ENCODE measurements at places on chromosomes 1 and 21.

GRCh38 chr1:33898406-33898805, 34.5 kb downstream of the HMGB4 start:
- no peak for DNase-seq

- no peak for DNase-seq
Measured at GRCh38 chr1:204464701-204465100, 29.9 kb downstream of the PIK3C2B start.

- no peak for DNase-seq
Measured at GRCh38 chr1:29438991-29439390, 202.7 kb downstream of the PTPRU start.

GRCh38 chr1:100343897-100344296, 8.4 kb upstream of the CDC14A start:
- no peak for DNase-seq

- no peak for DNase-seq
Measured at GRCh38 chr21:45168522-45168921, 94.1 kb downstream of the ADARB1 start.

DNA sequence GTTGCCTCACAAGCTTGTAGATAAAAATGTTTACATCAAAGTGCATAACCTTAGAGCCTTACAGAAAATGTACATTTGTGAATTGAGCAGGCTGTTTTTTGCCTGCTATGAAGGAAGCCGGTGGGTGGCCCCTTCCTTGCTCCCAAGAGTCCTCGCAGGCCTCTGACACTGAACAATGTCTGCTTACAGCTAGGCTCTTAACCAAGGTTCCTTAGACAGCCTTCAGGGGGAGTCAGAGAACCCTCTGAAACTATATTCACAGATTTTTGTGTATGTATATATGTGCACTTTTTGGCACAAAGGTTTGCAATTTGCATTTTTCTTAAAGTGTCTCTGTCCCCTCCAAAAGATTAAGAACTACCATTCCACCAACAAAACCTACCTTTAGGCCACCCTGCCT, 282.6 kb downstream of the BARHL2 start:
- no peak for DNase-seq

DNA sequence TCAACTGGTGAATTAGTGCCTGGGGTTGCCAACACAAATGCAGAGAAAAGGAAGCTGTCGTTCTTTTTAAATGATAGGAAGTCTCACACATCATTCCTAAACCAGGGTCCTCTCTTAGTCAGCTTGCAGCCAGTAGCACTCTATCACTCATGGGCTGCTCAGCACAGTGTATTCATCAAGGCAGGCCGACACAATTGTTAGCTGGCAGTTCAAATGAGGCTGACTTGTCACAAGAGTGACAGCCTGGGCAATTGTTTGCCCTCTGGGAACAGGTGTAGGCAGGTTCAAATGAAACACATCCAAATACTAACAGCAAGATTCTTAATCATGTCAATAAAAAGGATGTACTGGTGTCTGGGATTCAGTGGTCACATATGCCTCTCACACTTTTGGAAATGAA, 76.9 kb downstream of the ERICH3 start:
- DNase-seq = no peak

DNA sequence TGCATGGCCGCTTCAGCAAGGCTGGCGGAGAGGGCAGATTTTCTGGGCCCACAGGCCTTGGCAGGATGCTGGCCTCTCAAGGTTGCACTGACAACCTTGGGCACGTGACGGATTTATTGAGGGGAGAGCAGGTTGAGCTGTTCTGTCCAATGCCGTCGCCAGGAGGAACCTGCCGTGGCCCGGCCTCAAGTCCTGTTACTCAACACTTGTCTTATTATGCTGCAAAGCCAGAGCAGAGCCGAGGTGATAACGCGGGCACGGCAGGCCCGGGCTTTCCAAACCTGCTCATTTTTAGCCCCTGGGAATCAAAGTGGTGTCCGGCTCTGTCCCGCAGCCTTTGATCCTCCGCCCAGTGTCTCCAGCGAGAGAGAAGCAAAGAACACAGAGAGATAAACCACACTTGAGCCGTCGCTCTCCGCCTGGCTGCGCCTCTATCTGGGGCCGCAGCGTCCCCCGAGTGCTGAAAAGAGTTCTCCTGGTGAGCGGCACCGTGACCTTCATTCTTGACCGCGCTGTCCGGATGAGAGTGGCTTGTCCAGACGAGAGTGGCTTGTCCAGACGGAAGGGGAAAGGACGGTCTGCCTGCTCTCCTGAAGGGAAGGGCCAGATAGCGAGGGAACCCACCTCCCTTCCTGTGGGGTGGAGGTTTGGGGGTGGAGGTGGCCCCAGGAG, 162.3 kb upstream of the ARHGEF16 start:
- DNase-seq = no peak

- no peak for DNase-seq
Measured at GRCh38 chr1:167016100-167016750, 27.1 kb downstream of the MAEL start.

DNA sequence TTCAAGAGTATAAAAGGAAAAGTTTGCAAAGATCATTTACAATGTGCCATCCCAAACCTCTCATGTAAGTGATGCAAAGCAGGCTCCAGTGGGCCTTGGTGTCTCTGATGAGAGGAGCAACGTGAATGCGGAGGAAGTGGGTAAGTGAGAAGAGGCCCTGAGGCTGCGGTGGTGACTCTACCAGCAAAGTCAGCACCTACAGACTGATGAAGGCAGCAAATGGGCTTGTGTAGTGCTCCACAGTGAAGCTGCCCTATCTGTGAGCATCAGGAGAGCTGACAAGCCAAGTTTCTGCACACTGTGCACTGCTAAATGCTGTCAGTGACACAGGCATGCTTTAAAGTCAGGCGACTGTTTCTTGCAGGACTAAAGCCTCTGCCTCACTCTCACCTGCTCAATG, 15.6 kb upstream of the RAP1A start:
- peak; percentile 93 for DNase-seq

DNA sequence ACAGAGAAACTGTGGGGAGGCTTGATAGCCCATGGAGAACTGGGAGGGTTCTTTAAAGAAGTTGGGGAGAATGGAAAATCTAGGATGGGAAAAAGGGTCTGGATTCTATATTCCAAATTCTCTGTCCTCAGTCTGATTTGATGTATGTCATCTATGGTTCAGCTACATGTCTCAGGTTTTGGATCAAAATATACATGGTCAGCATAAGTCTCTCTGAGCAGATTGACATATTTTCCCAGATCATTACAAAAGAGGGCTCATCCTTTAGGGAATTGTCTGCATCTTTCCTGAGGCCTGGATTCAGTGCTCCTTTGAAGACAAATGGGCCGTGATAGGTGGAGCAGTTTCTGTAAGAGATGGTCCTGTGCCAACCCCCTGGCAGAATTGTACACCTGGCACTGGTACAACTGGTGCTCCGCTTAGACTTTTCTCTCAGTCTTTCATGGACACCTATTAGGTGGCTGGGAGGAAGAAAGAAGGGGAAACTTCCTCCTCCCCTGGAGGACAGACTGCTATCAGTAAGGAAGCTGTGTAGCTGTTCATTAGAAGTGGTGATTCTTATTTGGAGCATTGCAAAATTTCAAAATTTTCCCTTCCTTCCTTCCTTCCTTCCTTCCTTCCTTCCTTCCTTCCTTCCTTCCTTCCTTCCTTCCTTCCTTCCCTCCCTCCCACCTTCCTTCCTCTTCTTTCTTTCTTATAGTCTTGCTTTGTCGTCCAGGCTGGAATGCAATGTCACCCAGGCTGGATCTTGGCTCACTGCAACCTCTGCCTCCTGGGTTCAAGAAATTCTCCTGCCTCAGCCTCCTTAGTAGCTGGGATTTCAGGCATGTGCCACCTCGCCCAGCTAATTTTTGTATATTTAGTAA, 26.1 kb upstream of the RGL1 start:
- no peak for DNase-seq

DNA sequence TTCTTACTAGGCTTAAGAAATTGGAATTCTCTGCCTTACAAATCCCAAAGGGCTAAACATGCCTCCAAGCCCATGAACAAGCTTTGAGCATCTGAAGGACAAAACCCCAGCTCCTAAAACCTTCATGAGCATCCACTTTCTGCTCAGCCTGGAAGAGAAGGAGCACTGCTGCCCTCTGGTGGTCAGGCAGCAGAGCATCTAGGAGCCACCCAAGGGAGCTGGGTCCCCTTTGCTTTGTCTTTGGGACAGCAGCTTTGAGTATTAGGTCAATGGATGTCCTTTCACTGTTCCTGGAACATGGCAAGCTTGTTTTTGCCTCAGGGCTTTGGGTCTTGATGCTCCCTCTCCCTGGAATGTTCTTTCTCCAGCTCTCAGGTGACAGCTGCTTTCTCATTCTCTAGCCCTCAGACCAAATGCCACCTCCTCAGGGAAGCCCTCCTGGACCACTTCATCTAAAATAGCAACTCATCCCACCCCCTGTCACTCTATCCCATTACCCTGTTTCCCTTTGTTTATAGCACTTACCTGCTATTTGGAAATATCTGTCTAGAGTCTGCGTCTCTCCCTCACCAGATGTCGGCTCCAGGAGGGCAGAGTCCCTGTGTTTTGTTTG, 25.7 kb downstream of the RAB7B start:
- peak; percentile 74 for DNase-seq

GRCh38 chr1:228911225-228912210, 176.2 kb downstream of the RHOU start:
- no peak for DNase-seq

DNA sequence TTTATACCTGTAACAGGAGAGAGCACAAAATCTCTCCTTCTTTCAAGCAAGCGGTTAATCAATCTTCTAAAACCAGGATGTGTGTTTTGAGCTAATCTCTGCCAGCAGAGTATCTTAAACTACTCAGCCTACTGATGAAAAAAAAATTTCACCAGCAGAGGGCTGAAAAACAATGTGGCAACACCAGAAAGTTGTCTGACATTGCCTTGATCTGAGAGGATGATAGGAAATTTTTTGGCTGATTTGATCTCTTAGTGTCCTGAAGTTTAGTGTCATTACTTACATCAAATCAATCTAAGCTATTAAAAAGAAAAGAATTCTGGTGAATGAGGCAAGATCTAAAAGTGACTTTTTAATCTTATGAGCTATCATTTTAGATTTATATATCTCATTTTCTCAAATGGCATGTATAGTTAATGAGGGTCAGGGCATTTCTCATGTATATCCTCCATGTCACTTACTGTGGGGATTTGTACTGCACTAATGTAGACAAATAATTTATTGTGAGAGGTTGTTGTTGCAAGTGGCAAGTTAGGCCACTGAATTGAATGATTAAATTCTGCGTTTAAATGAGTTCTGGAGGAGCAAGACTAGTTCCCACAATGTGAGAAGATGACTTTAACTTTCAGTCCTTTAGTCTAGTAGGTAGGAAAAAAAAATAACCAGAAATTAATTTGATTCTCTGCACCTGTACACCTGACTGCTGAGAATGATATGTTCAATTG, 10.9 kb downstream of the ADAMTS1 start:
- DNase-seq = no peak

GRCh38 chr1:182280504-182280900, 111.1 kb downstream of the GLUL start:
- DNase-seq = no peak

- DNase-seq = peak; percentile 3
Measured at GRCh38 chr21:33071770-33072306, 1.9 kb downstream of the OLIG1 start.

GRCh38 chr1:214739621-214740238, 136.7 kb downstream of the CENPF start:
- no peak for DNase-seq

DNA sequence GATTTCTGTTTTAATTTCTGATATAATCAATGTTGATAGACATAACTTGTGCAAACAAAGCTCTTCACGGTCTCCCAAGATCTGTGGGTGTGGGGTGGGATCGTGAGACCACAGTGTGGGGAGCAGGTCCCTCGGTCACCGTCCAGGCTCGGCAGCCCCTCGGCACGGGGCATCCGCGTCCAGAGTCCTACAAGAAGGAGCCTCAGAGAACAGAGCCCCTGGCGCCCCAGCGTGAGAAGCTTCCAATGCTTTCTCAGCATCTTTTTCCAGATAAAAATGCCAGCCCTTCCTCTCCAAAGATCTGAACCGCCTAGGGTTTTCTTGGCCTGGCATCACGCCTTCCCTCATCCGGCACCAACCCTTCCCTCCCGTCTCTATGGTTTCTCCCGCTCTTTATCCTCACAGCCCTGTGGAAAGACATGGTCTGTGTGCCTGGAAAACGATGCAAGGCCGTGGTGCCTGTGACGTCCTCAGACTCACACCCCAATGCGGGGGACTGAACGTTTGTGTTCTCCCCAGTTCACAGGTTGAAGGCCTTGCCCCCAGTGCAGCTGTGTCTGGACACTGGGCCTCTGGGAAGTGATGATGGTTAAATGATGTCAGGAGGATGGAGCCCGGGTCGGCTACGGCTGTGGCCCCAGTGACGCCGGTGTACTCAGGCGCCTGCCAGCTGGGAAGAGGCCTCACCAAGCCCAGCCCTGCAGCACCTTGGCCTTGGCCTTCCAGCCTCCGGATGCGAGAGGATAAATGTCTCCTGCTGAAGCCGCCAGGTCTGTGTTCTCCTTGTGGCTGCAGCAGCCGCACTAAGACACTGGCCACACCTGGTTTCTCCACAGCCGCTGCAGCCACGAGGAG, 45.9 kb upstream of the COL6A2 start:
- DNase-seq = no peak

GRCh38 chr1:97245026-97245425, 523.4 kb downstream of the PTBP2 start:
- no peak for DNase-seq

GRCh38 chr1:89688607-89689006, 55.7 kb downstream of the LRRC8C start:
- DNase-seq = no peak

GRCh38 chr1:227946624-227947385, 927 bp downstream of the WNT9A start:
- DNase-seq = peak; percentile 62

DNA sequence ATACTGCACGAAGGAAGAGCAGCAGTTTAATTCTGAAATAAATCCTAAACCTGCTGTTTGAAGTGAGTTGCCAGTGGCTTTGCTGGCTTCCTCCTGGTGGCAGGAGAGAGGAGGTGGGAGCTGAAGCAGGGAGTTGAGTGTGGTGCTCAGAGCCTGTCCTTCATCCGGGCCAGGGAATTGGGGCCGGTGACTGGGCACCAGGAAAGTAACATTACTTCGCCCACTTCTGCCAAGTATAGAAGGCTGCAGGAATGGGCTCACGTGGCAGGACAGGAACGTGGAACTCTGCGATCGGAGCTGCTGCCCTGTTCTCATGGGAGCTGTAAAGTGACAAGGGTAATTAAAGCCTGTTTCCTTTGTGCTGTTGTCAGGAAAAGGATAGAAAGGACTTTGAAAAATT, 8.7 kb downstream of the TOR3A start:
- DNase-seq = no peak

GRCh38 chr1:12636098-12636950, 7.6 kb upstream of the AADACL4 start:
- no peak for DNase-seq

DNA sequence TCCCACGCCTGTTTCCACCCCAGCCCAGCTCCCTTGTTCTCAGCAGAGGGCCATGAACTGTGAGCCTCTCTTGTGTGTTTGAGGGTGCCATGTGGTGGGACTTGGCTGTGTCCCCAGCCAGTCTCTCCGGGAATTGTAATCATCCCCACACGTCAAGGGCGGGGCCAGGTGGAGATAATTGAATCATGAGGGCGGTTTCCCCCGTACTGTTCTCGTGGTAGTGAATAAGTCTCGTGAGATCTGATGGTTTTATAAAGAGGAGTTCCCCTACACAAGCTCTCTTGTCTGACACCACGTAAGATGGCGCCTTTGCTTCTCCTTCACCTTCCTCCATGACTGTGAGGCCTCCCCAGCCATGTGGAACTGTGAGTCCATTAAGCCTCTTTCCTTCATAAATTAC, 57.2 kb upstream of the COL6A2 start:
- DNase-seq = no peak
